Hair follicular keratinocyte (primary cell): ENCODE measurements at places on chromosomes 6 and 20. TPM values are rescaled to one million over a fixed set of nuclear protein-coding genes. Genes with fewer than 3 reads are reported as not detected.

ITPR3 gene
- 74.2 and 125 TPM in 2 replicates for total RNA-seq

GNAS gene
- total RNA-seq: 475 and 594 TPM in 2 replicates

HCRTR2 gene
- not detected in 2 replicates for total RNA-seq

SLC22A16 gene
- not detected in 2 replicates for total RNA-seq
